Epithelial cell of esophagus (primary cell): ENCODE measurements at places on chromosomes 16 and 17.

DNA sequence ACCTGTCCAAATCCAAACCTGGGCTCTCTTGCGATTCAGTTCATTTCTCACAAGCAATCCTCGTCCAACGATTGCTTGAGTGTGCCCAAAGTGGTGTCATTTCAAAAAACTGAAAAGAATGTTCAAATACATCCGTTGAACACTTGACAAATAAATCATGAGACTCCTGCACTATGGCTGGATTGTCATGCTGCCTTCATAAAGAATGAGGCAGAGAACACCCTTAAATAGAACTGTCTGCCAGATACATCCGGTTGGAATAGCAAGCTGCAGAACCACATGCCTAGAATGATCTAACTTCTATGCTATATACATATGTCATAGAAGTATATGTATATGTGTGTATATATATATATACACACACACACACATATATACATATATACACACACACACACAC is 55.4 kb upstream of the HAPSTR1 start:
- no peak for DNase-seq

DNA sequence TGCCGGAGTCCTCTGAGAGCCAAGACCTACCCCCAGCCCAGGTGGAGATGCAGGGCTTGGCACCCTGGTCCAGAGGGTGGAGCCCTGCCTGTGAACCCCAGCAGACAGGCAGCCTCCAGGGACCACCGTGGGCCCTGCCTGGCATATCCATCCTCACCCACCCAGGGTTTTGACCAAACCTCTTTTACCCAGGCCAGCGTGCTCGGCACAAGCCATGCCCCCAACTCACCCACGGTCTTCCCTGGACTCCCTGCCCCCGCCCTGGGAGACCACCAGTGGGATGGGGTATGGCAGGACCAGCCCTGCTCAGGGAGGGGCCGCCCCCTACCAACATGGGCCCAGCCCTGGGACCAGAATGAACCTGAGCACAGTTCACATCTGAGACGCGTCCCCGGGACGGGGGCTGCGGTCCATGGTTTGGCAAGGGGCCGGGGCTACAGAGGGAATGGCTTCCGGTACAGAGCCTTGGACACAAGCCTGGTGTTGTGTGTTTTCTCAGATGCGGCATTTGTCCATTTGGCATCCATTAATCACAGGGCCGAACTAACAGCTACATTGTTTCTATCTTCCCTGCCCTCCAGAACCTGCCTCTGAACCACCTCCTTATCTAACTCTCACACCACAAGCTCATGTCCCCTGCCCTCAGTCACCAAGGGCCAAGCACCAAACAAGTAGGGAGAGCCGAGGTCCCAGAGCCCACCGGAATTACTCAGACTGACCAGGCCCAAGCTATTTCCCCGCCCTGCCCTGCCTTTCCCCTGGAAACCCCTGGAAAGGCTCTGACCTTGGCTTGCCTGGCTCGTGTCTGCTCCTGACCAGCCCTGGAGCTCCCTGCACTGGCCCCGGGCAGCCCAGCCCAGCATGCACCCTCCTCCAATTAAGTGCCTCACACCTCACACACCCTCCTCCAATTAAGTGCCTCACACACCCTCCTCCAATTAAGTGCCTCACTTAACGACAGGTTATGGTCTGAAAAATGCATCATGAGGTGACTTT is 14.1 kb downstream of the HS3ST6 start:
- DNase-seq: no peak

GRCh38 chr16:56347670-56348069 is 77.7 kb downstream of the AMFR start:
- DNase-seq: no peak

- no peak for DNase-seq
Observed at GRCh38 chr17:47745037-47745380, 12.0 kb downstream of the TBX21 start.

- DNase-seq: no peak
Observed at GRCh38 chr17:46994993-46995392, 15.9 kb upstream of the RPRML start.

GRCh38 chr17:68101075-68101986 is 65.8 kb downstream of the KPNA2 start:
- peak; percentile 88 for DNase-seq

GRCh38 chr16:83513008-83513755 is 294.6 kb upstream of the HSBP1 start:
- peak; percentile 75 for DNase-seq

DNA sequence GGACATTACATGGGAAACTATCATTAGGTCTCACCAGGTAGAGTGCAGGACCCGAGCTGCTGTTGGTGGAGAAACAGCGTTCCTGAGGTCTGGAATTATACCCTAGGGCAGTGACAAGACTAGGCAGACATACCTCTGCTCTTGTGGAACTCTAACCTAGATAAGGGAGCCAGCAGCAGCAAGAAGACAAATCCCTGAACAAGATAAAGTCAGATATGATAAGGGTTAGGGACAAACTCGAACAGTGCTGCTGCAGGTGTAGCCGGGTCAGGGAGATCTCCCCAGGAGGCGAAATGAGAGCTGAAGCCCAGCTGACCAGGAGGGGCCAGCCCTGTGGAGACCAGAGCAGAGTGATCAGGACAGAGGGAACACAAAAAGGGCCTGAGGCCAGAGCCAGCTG is 34.7 kb downstream of the ARSG start:
- DNase-seq: no peak

GRCh38 chr16:23663918-23664317 is 14.8 kb upstream of the PLK1 start:
- DNase-seq: no peak
